Ammon's horn (tissue), 1 donor: ENCODE measurements at places on chromosomes 1 and 21.
A peak's percentile ranks its signal among the peaks of the same experiment; 100 is the strongest.

GRCh38 chr1:198364471-198364870 lies 176.0 kb downstream of the ATP6V1G3 start:
- DNase-seq: no peak

- DNase-seq: no peak
Observed at GRCh38 chr1:21293537-21294265, 3.4 kb upstream of the ECE1 start.

GRCh38 chr1:159891275-159892157 lies 8.4 kb downstream of the CFAP45 start:
- peak; percentile 94 for DNase-seq

DNA sequence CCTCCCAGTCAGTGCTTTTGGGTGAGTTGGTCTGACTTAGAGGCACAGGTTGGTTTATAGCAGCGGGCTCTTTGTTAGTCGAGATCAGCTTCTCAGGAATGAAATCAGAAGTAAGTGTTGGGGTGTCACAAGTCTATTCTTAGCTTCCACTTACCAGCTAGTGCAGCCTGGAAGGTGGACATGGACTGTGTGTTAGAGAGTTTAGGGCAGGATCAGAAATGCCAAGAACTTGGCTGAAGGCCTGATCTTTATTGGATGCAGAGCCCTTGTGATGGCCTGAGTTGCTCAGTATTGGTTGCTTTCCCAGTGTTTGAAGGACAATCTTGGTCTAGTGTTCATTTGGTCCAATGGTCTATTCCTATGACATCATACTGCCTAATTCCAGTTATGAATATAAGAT lies 377.0 kb upstream of the USP24 start:
- DNase-seq: no peak
